Activated CD4-positive, alpha-beta memory T cell treated with anti-CD3 and anti-CD28 coated beads for 36 hours (primary cell): ENCODE measurements at places on chromosomes 1 and 21.
A peak's percentile ranks its signal among the peaks of the same experiment; 100 is the strongest.

DNA sequence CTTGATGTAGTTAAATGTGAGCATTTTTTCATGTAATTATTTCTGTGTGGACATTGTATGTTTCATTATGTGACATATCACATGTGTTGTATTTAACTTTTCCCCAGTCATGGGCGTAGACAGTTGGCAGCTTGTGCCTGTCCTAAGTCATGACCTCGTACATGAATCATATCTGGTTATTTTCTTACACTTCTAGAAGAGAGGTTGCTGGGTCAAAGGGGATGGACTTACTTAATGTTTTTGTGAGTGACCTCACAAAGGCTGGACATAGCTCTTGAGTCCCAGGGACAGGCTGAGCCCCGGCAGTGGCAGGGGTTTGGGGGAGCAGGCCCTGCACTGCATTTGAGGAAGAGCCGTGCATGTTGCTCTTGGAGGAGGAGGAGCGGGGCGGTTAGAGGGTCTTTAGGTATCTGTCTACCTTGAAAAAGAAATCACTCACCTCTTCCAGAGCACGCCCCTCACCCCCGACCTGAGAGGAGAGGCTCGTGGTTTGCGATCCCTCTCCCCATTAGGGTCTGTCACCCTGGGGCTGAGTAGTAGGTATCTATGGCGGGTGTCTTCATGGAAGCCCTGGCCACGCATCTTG lies 16.4 kb downstream of the IFNGR2 start:
- DNase-seq = no peak

GRCh38 chr21:44594406-44594916 lies 2.2 kb upstream of the KRTAP10-6 start:
- DNase-seq = no peak

- no peak for DNase-seq
Observed at GRCh38 chr1:200911361-200911760, 16.7 kb downstream of the INAVA start.

DNA sequence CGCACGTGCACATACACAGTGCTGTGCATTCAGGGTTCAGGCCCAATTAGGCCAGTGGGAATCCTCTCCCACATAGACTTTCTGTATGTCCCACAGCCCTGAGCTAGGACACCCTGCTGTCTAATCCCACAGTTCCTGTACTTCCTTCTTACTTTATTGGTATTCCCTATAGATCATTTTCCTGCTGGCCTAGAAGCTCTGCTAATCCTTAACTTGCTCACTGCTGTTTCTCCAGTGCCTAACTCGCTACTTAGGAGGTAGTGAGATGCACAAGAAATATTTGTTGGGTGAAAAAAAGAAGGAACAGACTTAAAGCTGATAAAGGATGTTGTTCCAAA lies 34.1 kb upstream of the FHAD1 start:
- DNase-seq = no peak

DNA sequence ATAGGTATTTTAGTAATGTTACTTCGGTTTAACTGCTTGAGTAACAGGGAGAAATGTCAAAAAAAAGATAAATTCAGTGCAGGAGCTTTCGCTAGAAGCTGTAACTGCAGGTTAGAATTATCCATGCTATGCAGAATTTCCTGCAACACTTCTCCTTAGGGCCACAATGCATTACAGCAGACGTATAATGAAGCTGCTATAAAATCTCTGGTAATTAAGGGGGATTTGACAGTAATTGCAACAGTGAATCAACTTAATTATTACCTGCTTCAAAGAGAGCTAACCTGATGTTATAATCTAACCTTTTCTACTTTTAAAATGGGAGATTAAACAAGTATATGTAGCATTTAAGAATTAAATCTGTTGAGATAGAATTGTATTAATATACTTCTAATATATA lies 92.6 kb downstream of the ATG4C start:
- no peak for DNase-seq

GRCh38 chr1:241716915-241717656 lies 65.0 kb downstream of the WDR64 start:
- peak; percentile 18 for DNase-seq

DNA sequence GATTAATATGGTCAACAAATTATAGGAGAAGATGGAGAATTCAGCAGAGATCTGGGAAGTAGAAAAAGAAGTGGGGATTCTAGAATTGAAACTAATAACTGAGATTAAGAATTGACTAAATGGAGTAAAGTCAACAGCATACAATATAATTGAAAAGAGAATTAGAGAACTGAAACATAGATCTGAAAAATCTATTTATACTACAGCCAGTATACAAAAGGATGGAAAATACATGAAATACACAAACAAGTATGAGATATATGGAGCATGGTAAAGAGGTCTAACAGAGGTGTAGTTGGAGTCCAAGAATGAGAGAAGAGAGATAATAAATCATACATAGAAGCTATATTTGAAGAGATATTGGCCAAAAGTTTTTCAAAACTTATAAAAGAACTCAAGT lies 235.2 kb downstream of the FGGY start:
- no peak for DNase-seq
